ENCODE measurements at places on chromosomes 4 and X.

DNA sequence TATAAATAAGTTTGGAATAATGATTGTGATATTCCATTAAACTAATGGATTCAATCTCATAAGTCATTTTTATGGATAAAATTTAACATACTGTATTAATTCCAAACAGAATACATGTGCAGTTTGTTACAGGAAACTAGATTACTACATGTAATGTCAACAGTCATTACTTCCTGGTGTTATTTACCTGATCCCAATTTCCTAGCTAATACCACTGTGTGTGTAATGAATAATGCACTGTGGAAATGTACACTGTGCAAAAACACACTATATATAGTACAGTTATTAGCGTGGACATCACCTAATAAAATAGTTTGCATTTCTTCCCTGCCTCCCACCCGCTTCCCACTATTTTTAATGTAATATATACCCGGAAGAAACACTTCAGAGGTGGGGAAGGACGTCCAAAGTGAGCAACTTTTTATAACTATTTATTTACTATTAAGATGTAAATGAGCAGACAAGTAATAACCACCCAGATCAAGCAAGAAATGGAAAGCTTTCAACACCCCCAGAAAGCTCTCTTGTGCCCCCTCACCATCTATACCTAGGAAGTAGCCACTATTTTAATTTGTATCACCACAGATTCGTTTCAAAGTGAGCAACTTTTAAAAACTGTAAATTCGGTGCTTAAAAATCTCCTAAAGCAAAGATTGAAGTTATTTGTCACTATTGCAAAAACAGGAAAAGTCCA is 219.1 kb downstream of the THOC2 start:
- no peak for DNase-seq

GRCh38 chr4:185128272-185129119 is 14.6 kb upstream of the SLC25A4 start:
- DNase-seq: no peak

DNA sequence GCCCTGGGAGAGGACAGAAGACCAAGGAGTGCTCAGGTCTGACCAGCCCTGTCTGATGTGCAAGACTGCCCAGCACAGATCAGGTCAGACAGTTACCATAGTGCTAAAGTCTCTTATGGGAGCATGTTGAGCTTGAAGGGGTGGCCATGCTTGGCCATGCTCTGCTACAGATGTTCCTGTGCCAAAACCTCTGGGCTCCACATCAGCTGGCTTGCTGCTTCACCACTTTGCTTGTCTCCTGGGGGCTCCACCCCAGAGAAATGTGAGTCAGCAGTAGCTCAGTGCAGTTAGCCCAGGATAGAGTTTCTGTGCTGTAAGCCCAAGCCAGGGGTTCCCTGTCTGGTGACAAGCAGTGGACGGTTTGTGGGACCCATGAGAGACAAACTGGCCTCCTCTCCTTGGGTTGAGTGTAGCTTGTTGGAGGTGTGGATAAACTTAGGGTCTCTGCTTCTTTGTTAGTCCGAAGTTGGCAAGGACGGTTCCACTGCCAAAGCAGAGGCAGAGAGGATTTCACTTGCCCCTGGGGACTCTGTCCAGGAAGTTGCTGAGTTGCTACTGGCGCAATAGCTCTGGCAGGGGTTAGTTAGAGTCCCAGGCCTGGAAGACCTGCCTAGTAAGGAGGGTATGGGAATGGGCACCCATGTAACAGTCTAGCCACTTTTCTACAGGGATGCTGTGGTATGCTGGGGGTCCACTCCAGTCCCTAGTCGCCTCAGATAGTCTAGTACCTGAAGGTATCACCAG is 8.7 kb upstream of the TMSB15C start:
- no peak for DNase-seq

DNA sequence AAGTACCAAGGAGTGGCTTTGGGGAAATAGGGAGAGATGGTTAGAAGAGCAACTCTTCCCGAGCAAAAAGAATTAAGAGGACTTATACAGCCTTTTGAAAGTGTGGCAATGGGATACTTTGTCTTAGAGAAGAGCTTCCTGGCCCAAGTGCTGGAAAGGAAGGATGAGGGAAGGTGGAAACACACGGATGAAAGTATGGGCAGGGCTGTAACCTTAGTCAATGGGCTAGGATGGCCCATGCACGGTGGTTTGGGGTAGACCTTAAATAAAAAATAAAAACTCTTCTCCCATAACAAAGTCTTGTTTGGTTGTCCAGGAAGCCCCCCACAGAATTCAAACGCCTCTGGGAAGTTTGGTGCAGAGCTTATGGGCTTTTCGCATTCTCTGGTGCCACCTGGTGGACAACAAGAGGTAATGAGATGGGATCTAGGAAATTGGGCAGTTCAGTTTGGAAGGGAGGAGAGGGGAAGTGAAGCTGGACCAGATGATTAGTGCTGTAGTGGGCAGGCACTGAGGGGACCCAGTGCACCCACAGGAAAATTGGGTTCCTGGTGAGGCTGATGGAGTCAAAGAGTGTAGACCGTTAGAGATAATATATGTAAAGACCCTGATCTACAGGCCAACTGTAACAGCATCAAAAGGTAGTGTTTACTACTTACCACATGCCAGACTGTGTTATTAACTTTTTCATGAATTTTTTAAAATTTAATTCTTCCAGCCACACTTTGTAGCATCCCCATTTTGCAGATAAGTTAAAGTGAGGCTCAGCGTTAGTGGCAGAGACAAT is 13.8 kb upstream of the ENOX2 start:
- no peak for DNase-seq

DNA sequence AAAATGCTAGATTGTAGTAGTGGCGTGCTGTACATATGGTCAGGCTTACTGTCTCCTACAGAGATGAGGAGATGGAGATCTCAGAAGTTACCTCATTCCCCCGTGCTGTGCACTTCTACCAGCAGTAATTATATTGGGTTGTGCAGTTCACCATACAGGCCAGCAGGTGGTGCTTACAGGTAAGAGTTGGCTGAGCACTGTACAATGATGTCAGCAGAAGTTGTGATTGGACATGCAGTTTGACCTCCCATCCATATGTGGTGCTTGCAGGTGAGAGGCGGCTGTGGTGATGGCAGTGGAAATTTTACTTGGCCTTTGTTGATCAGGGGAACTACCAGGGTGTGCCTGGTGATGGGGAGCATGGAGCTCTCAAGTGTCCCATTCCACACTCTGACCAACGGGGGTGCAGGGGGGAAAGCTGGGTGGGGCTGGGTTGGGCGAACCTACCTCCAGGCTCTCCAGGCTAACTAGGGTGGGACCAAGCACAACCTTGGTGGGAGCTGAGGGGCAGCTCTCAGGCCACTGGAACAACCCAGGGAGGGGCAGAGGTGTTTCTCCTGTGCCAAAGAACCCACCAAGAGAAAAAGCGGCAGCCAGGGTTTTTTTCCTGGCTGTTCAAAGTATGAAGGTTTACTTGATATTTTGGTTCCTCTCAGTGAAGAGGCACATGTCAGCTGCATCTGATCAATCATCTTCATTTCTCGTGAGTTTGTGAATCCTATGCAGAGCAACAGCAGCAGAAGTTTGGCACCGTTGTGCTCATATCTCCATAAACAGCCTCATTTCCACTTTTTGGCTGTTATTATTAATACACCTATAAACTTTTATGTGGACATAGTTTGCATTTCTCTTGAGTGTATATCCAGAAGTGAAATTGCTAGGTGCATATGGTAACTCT is 73.8 kb upstream of the FREM3 start:
- DNase-seq: peak; percentile 17

DNA sequence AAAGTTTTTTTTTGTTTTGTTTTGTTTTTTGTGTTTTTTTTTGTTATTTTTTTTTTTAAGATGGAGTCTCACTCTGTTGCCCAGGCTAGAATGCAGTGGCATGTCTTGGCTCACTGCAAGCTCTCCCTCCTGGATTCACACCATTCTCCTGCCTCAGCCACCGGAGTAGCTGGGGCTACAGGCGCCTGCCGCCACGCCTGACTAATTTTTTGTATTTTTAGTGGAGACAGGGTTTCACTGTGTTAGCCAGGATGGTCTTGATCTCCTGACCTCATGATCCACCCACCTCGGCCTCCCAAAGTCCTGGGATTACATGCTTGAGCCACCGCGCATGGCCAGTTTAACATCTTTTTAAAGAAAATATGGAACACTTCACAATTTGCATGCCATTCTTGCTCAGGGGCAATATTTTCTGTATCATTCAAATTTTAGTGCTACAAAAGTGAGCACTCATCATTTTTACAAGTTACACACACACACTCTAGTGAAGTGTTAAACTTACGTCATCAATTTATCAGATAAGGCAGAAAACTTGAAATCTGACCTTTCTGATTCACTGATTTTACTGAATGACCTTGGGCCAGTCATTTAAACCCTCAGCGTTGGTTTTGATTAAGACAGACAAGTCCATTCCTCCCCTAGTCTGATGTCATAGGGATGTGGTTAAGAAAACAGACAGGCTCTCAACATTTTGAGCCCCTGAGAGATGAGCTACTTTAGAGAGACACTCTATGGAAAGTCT is 61.2 kb downstream of the TRIM2 start:
- DNase-seq: no peak

GRCh38 chr4:44320833-44321232 is 127.8 kb downstream of the KCTD8 start:
- no peak for DNase-seq

DNA sequence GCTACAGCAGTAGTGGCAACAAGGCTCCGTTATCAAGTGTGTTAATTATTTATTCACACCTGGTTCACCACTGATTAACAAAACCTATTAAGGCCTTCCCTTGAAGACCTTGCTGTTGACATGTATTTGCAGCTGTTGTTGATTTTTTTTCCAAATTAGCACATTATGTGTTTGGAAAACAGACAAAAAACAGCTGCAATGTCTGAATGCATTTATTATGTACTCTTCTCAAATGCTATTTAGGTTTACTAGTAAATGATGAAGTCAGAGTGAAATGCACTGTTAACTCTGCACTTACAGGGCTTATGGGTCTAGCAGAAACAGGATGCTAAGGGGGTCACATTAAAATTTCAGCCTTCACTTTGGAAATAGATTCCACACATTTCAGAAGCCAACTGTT is 99.5 kb upstream of the PCDH7 start:
- DNase-seq: no peak

GRCh38 chr4:33924239-33924638 is 2320.1 kb downstream of the ARAP2 start:
- DNase-seq: peak; percentile 37

DNA sequence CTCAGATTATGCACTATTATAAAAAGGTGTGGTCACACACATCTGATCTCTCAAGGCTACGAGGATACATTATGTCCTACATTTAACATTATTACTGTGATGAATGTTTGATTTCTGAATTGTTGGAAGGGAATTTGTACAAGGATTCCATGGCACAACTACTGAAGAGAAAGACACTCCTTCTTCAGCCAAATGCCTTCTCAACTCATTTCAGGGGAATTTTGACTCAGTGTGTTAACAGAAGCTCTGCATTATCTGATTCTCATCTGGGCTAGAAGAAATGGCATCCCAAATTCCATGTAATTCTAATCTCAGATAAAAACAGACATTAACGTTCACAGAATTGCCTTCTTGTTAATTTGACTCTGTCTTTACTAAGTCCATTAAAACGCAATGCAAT is 477.7 kb downstream of the PDGFC start:
- no peak for DNase-seq

DNA sequence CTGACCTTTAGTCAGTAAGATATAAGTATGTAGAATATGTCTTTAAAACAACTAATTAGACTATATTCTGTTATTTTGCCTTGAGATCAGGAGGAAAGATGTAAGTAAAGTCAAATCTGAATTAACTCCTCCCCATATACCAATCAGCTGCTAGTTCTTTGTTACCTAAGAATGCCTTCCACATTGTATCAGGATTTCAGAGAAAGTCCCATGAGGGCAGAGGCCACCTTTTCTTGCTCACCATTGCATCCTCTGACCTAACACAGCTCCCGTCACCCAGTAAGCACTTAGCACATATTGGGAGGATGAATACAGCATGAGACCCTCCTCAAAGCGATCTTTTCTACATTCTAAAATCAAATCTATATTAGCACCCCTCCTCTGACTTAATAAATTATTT is 87.0 kb downstream of the COL25A1 start:
- DNase-seq: no peak

DNA sequence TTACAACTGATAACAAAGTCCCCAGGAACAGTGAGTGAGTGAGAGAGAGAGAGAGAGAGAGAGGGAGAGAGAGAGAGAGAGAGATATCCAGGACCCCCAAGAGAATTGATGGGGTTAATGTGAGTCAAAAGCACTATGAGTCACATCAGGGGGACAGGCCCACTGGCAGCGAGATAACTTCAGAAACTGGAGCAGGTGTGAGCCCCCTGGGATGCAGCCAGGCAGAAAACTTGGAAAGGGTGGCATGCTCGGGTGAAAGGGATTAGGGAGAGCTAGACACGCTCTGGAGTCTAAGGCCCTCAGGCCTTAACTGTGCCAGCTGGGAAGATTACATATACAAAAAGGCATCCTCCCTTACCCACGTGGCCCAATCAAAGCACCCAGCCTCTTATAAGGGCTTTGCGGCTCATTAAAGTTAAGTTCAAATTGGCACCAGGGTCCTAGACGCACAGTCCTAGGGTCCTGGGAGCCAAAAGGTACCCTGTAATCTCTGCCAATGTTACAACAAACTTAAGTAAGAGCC is 841 bp downstream of the ACOT9 start:
- peak; percentile 36 for DNase-seq

GRCh38 chrX:264634-265455 is 16.3 kb upstream of the PLCXD1 start:
- no peak for DNase-seq

DNA sequence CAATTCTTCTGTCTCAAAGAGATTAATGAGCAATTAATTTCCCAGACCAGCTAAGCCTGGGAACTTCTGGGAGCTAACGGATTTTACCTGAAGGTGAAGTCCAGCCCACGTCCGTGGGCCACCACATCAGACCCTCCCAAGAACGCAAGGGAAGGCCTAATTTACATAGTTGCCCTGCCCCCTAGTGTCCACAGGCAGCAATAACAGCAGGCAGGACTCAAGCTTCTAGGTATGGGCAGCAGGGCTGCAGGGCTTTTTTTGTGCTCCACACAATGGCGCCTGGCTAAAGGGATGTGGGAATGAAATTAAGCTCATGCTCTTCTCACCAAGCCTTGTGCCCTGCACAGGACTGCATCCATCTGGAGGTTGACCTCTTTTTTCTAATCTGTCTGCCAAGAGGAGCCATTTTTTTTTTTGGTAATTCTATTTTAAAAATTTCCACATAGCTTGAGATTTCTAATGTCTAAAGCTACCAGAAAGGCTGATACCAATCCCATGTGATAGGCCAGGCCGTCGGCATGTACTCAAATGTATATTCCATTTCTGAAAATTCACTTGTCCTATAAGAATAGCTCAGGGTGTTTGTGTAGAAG is 111.9 kb upstream of the TMEM164 start:
- DNase-seq: no peak

- no peak for DNase-seq
Observed at GRCh38 chr4:144313370-144313769, 172.9 kb upstream of the GYPA start.

DNA sequence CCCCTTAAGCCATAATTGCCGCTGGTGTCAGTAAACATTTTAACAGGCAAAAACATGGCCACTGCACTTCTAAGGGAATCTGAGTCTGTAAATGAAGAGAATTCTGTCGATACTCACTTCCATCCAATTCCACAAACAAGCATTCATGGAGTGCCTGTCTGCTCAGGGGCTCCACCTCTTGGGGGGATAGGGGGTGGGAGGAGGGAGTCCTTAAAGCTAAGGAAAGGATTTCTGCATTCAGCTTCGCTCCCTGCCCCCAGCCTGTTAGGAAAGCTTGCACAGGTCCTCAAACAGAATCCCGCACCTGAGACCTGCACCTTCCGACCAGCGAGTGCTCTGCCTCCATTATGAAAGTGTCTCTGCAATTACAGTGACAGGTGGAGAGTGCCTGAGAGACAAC is 130.2 kb upstream of the KIT start:
- no peak for DNase-seq
